ENCODE measurements at places on chromosomes 3 and 15.

DNA sequence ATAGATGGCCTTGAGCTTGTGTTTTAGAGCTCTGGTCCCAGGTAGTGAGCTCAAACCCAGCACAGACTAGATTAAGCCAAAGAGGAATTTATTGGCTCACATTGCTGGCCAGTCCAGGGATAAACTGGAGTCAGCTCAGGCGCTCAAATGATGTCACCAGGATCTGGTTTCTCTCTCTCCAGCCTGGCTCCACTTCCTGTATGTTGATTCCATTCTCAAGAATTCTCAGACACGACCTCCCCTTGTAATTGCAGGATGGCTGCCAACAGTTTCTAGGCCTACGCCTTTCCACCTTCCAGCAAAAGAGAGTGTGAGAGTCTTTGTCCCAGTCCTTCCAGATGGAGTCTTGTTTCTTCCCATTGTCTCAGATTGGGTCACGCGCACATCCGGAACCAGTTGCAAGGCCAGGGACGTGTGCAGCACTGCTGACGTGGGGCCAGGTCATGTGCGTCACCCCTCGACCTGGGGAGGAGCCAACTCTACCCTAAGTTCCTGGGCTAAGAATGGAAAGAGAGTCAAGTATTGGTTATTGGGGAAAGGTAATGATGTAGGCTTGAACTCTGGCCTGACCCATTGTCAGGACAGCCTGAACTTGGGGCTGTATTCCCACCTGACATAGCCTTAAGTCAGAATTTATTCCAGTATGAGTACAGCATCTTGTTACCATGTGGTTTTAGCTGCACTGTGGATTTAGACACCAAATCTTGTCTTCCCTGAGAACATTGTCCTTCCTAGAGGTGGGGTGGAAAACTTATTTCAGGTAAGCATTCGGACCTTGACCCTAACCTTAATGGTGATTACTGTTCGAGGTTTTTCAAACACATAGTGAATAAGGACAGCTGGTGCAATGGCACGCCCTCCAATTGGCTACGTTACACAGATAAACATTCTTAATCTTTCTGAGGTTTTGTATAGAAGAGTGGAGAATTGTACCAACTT lies 31.6 kb downstream of the CACNA1D start:
- no peak for DNase-seq

DNA sequence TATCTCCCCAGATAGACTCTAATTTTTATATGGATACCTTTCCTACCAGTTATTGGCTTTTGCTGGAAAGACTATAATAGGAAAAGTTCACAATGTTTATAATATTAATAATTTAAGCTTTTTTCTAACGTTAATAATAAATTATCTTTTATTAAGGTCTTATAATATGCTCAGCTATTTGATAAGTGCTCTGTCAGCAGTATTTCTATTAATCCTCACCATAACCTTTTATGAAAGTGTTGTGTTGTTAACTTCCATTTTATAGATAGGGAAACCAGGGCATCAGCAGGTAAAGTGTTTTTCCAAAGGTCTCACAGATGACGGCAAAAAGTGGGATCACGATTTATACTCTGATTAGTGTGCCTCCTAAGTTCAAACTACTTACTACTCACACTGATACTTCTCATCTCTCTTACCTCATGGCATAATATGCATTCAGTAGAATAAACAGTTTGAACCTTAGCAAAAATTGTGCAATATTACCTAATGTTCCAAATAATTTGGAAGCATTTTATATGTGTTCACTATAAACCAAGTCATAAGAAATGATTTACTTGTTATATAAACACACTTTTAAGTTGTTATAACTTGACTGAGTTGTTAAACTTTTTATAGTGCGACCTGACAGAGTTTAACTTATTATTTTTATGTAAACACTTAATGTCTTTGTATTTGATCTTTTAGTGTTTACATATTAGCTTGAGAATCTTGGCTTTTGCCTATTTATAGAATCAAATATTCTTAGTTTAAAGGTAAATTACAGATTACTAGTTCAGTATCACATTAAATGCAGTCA lies 274.9 kb upstream of the DCBLD2 start:
- no peak for DNase-seq

- no peak for DNase-seq
Measured at GRCh38 chr3:143478115-143478693, 358.6 kb downstream of the CHST2 start.

DNA sequence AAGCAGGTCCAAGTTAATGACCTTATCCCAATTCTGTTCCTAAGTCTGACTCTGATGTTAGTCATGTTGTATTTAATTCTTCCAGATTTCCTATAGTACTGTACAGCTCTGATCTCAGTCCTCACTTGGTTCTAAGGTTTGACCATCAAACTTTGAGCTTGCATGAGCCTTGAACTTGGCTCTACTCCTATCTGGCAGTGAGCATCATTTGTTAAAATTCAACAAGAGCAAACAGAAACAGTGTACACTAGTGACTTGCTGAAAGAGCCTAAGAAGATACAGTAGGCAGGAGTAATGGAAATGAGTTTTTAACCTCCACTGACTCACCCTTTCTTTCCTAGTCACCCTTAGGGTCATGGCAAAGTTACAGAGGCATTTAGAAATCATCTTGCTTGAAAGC lies 451.1 kb upstream of the TPRG1 start:
- DNase-seq = no peak

- DNase-seq = peak; percentile 8
Measured at GRCh38 chr3:5585085-5585484, 397.6 kb downstream of the EDEM1 start.

DNA sequence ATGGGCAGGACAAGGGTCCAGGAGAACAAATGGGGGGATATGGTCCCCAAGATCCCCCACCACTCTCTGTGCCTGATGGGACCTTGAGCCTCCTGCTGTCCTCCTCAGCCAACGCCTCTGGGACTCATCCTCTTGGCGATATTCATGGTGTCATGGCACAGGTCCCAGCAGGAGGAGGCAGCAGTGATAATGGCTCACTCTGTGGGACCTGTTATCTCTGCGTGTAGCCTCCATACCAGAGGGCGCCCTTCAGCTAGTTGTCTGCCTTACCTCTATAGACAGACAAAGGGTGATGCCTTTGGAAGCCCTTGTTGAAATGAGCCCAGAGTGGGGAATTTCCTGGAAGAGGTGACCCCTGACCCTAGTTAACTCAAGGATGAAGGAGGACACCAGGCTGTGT lies 7.4 kb downstream of the ZBTB47 start:
- peak; percentile 14 for DNase-seq

DNA sequence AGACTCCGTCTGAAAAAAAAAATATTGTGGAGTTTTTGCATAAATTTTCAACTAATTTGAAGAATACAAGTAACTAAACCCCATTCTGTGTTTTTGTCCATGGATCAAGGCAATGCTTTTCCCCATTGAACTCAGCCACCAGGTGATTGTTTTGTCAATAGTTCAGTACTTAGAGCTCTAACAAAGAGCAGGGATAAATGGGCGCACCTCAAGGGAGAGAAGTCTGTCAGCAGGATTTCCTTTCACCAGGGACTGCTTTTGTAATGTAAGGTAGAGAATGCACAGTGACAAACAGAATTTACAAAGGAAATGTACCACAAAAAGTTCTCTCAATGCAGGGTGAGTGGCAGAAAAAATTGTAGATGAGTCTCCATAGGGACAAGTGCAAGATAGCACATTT lies 10.8 kb upstream of the ATP13A5 start:
- DNase-seq = no peak

GRCh38 chr3:121223116-121223515 lies 315.1 kb downstream of the STXBP5L start:
- DNase-seq = no peak

DNA sequence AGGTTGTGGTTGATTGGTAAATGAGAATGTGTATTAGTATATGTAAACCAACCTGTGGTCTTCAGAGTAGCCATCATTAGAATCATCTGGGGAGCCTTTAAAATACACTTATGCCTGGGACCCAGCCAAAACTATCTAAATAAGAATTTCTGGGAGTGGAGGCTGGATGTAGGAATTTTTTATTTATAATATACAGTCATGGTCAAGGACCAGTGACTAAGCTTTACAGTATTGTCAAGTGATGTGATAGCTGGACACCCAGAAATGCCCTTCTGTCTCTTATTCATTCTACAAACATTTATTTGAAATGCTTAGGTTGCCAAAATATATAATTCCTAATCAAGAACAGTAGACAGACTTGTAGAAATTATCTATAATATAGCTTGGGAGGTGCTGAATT lies 132.2 kb downstream of the MBNL1 start:
- no peak for DNase-seq

GRCh38 chr15:61459785-61460707 lies 230.9 kb upstream of the RORA start:
- DNase-seq = no peak

GRCh38 chr3:176587089-176587488 lies 610.2 kb downstream of the TBL1XR1 start:
- DNase-seq = no peak

GRCh38 chr15:45121706-45122417 lies 7.7 kb downstream of the DUOXA2 start:
- no peak for DNase-seq

DNA sequence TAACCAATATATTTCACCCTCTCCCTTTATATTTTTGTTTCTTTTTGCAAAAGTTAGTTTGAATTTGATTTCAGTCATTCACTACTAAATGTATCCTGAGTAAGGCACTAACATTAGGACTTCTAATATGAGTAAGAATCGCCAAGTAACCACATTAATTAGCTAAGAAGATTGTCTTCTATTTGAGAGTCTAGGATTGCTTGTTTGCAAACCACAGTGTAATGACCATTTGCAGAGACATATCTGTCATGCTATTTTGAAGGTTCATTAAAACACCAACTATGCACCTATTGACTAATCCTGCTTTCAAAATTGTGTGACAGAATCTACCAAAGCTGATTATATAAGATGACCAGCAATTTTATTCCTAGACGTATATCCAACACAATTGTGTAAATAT lies 5.3 kb upstream of the EID1 start:
- no peak for DNase-seq

DNA sequence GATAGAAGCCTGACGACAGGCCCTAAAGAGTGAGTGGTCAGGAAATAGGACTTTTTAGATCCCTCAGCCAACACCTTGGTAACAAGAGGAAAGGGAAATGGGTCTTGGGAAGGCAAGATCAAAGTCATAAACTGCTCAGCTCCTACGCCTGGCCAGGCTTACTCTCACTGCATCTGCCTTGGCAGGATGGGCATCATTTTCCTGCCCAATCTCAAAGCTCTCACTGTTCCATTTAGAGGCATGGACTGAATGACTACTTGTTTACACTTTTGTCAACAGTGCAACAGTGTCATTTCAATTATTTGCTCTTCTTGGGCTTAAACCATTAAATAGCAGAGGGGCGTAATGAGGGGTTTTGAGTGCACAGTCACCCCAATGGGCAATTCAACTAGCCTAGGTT lies 808.7 kb downstream of the GRM7 start:
- DNase-seq = no peak

- DNase-seq = no peak
Measured at GRCh38 chr3:63963496-63963895, 51.3 kb upstream of the SCAANT1 start.

DNA sequence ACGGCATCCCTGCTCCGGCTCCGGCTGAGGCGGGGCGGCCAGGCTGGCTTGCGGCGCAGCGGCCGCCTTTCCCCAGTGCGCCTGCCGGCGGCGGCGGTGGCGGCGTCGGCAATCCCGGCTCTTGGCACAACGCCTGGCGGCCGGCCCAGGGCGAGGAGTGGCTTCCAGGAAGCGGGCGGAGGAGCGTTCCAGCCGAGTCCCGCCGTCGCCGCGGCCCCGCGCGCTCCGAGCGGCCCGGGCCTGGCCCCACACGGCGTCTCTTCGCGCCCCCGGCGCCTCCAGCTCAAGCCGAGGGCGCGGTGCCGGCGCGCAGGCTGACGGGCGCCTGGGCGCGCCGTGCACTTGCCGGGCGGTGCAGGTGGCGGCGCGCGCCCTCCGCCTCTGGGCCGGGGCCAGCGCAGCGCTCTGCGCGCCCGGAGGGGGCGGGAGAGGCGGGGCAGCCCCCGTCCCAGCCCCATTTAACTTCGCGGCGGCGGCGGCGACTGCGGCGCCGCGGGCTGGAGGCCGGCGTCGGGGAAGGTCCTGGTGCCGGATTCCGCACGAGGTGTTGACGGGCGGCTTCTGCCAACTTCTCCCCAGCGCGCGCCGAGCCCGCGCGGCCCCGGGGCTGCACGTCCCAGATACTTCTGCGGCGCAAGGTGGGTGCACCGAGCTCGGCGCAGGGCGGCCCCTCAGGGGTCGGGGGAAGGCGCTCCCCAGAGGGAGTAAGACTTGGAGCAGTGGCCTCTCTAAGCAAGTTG lies at the start of gene ADAMTSL3:
Gene ADAMTSL3, plus strand, starts transcription at position 485 of the 740 bp plus-strand sequence. CDS start 1,639 bp downstream, outside the sequence.
- no peak for DNase-seq

GRCh38 chr3:160196511-160197104 lies 28.6 kb upstream of the C3orf80 start:
- DNase-seq = no peak

- DNase-seq = no peak
Measured at GRCh38 chr15:28107111-28107903, 8.2 kb upstream of the OCA2 start.

GRCh38 chr15:95252404-95252803 lies 1021.0 kb downstream of the MCTP2 start:
- no peak for DNase-seq

GRCh38 chr3:65662095-65662494 lies 376.6 kb downstream of the MAGI1 start:
- DNase-seq = no peak

- DNase-seq = no peak
Measured at GRCh38 chr3:32450426-32450825, 52.2 kb downstream of the CMTM6 start.

DNA sequence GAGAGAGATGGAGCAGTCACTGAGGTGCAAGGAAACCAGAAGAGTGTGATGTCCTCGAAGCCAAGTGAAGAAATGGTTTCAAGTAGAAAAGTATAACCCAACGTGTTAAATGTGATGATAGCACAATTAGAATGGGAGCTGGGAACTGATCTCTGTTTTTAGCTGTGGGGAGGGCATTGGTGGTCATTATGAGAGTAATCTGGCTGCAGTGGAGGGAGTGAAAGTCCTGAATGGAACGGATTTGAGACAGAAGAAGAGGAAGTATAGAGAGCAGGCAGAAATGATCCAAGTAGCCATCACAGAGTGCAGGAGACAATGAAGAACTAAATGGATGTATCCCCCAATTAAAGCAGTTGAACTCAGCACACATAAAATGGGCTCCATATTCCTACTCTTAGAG lies 235.3 kb downstream of the IGSF11 start:
- DNase-seq = no peak

GRCh38 chr3:113625834-113626233 lies 70.6 kb downstream of the USF3 start:
- DNase-seq = no peak

DNA sequence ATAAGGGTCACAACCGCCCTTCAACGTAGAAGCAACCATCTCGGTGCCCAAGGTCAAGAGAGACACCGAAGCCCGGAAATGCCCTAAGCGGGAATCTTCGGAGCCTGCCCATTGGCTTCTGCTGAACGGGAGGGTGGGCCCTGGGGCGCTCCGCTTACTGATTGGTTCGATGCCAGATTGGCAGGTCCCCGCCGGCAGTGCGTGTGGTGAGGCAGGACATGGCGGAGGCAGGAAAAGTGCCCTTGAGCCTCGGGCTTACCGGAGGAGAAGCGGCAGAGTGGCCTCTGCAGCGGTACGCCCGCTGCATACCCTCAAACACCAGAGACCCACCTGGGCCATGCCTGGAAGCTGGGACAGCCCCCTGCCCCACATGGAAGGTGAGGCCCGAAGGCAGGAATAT lies at the start of gene REC114:
Gene REC114, plus strand, starts transcription at position 197 of the 400 bp plus-strand sequence. Its CDS starts 22 bp downstream, at position 219.
- no peak for DNase-seq

- DNase-seq = no peak
Measured at GRCh38 chr3:87161013-87161412, 66.1 kb upstream of the CHMP2B start.

- DNase-seq = peak; percentile 43
Measured at GRCh38 chr3:113626503-113627371, 69.7 kb downstream of the USF3 start.

- no peak for DNase-seq
Measured at GRCh38 chr3:165895919-165896318, 58.7 kb upstream of the BCHE start.

All from NCI-H510A treated with DMSO at 0.1 percent for 48 hours (cell line).